Memory B cell (primary cell): ENCODE measurements at places on chromosomes 6 and 20.

GRCh38 chr6:44270526-44271405 lies 516 bp downstream of the TMEM151B start:
- no peak for DNase-seq

- DNase-seq: no peak
Observed at GRCh38 chr6:133502441-133503335, 261.5 kb downstream of the EYA4 start.

DNA sequence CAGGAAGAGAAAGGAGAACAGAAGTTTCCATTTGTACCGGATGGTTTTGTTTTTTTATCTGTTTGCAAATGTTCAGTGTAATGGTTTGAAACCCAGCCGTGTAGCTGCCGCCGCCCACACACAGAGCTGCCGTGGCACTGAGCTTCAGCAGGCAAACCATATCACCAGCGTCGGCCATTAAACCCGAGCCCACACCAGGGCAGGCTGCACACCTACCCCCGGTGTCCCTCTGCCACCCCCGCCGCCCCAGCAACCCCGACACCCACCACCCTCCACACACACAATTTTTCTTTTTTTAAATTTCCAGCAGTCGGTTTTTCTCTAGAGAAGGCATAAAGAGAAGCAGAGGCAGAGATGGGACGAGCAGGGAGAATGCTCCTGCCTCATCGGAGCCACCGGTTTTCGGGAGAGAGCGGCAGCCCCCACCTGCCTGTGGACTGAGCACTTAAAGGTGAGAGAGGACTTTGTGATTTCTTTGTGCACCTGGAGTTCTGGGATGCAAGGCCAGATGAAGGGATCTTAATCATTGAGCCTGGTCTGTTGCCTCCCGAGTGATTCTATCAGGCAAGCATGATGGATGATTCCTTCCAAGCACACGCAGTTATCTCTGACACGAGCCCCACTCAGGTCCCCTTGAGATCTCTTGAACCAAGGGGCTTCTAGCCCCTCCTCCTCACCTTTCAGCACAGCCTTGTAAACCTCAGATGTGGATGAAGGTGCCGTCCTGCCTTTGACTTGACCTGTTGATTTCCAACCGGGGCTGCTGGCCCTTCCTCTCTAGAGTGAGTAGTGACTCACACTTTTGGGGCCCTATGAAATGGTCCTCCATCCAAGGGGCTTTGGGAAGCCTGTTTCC lies 17.5 kb upstream of the ZNF831 start:
- no peak for DNase-seq

- DNase-seq: no peak
Observed at GRCh38 chr20:16061351-16061750, 511.9 kb downstream of the KIF16B start.

- no peak for DNase-seq
Observed at GRCh38 chr6:110853754-110854477, 20.7 kb upstream of the AMD1 start.
